Activated naive CD8-positive, alpha-beta T cell treated with anti-CD3 and anti-CD28 coated beads, Interleukin-2, amount 10 ng/mL, durations not matched to agents 7 days and 5 days (primary cell): ENCODE measurements at places on chromosomes 1 and 21. TPM values are rescaled to one million over a fixed set of nuclear protein-coding genes. Genes with fewer than 3 reads are reported as not detected.

PCP4 gene
- total RNA-seq: not detected

GBP5 gene
- total RNA-seq: 231 TPM

PLA2G5 gene
- total RNA-seq: not detected

GPN2 gene
- 31.2 TPM for total RNA-seq

INAVA gene
- 0.25 TPM for total RNA-seq

PRELP gene
- total RNA-seq: not detected

HSF2BP gene
- total RNA-seq: 0.64 TPM

ENSA gene
- 161 TPM for total RNA-seq

MROH9 gene
- total RNA-seq: not detected

ACTN2 gene
- not detected for total RNA-seq

RABGGTB gene
- total RNA-seq: 93.9 TPM

FASLG gene
- 4.6 TPM for total RNA-seq

SH3BGR gene
- total RNA-seq: 1.9 TPM

EDN2 gene
- total RNA-seq: not detected

BEND5 gene
- total RNA-seq: 12.4 TPM
